ENCODE measurements at places on chromosomes 16 and 17.

GRCh38 chr17:19295473-19296135 is 58.4 kb downstream of the EPN2 start:
- DNase-seq, result no peak

GRCh38 chr16:69836257-69836656 is 74.1 kb downstream of the WWP2 start:
- no peak for DNase-seq

- DNase-seq, result peak; percentile 61
Observed at GRCh38 chr16:31880322-31880979, 6.8 kb downstream of the ZNF267 start.

GRCh38 chr17:21823090-21823489 is 130.8 kb downstream of the KCNJ18 start:
- no peak for DNase-seq

DNA sequence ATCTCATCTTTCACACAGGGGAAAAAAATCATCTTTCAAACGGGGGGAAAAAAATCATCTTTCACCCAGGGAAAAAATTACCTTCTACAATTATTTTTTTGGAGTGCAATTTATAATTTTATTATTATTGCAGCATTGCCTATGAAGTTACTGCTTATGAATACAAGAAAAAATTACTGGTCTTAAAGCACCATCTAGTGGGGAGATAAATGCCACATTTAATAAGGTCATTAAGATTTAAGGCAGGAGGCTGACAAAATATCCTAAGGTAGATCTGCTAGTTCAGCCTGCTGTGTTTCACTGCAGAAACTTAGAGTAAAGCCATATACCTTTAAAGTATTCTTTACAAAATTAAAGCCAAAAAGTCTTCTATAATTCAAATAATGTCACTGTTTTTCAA is 13.7 kb downstream of the SHCBP1 start:
- DNase-seq, result no peak

- no peak for DNase-seq
Observed at GRCh38 chr16:70634861-70635260, 11.5 kb upstream of the IL34 start.

DNA sequence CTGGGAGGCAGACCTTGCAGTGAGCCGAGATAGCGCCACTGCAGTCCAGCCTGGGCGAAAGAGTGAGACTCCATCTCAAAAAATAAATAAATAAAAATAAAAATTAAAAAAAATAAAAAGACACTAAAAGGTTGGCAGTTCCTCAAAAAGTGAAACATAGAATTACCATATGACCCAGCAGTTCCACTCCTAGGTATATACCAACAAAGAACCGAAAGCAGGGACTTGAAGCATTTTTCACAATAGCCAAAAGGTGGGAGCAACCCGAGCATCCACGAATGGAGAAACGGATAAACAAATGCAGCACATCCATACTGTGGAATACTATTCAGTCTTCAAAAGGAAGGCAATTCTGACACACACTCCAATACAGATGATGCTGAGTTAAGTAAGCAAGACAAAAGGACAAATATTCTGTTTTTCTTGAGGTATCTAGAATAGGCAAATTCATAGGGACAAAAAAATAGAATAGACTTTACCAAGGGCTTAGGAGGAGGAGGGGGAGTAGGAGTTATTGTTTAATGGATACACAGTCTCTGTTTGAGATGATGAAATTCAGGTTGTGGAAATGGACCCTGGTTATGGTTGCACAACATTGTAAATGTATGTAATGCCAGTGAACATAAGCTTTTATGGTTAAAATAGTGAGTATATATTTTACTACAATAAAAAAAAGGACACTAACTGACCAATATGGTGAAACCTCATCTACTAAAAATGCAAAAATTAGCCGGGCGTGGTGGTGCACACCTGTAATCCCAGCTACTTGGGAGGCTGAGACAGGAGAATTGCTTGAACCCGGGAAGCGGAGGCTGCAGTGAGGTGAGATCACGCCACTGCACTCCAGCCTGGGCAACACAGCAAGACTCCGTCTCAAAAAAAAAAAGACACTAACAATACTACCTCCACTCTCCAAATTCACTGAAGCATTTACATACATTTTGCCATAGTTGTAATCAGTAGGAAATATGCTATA is 27.0 kb upstream of the SLC35B1 start:
- no peak for DNase-seq
